Dorsolateral prefrontal cortex (tissue), 122 donors: ENCODE measurements at places on chromosomes 11 and 22. TPM values are rescaled to one million over a fixed set of nuclear protein-coding genes. Genes with fewer than 3 reads are reported as not detected.

MISFA gene
- 6.6 TPM for total RNA-seq

TMEM109 gene
- total RNA-seq = 42.1 TPM

- no peak for DNase-seq
Observed at GRCh38 chr11:134074346-134074745, 5.5 kb downstream of the JAM3 start.

DNA sequence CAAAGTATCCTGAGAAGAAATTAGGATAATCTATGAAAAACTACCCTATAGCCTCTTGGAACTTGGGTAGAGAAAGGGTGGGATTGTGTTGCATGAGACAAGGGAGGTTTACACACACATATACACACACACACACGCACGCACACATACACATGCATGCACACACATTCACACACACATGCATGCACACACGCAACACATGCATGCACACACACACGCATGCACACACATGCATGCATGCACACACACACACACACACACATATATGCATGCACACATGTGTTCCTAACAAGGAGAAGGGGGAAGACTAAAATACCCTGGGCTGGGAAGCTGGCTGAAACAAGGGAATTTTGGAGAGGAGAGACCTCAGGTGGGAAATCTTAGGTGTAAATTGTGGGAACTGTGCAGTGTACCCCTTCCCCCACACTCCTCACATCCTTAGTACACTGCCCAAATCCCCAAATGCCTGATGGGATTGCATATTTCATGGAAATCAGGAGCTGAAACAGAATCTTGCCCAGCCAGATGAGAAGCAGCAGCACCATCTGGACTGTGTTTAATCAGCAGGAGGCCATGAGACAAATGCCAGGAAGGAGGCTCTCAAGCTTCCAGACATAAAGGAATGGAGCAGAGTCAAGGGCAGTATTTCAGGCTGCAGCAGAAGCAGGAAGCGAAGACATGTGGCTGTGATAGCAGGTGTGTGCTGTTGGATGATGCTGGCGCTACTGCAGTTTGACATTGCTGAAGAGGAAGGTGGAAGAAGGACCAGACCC, 14.6 kb upstream of the POLD3 start:
- no peak for DNase-seq

- no peak for DNase-seq
Observed at GRCh38 chr11:122917311-122917710, 34.8 kb downstream of the JHY start.

- DNase-seq = no peak
Observed at GRCh38 chr11:93188726-93189125, 9.1 kb downstream of the SLC36A4 start.

DNA sequence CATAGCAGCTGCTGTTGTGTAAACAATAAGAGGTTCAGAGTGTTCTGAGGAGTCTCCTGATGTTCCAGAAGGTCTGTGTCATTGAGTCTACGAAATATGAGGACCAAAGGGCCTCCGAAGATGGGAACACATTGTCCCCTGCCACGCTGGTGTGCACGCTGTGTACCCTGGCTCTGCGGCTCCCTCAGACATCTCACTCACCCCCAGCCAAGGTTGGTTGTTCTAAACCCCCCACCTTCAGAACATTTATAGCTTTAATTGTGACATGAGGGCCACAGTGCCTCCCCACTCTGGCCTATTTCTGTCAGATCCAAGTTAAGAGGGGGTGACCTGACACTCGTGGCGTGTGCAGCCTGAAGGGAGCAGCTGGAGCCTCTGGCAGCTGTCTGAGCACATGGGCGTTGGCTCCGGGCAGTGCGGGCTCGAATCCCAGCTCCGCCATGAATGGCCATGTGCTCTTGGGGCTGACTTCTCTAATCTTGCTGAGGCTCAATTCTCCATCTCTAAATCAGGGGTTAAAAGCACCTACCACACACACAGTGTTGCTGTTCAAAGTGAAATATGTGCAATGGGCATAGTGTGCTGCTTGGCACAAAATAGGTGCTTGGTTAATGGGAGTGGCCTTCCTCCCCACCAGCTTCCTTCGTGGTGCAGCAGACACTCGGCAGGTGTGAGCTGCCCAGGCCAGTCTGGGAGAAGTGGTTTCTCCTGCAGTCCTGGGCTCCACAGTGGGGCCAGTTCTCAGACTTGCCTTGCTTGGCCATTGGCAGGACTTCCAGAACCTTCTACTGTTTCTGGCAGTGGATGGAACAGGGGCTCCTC, 39.7 kb upstream of the MICAL2 start:
- DNase-seq = no peak

DNA sequence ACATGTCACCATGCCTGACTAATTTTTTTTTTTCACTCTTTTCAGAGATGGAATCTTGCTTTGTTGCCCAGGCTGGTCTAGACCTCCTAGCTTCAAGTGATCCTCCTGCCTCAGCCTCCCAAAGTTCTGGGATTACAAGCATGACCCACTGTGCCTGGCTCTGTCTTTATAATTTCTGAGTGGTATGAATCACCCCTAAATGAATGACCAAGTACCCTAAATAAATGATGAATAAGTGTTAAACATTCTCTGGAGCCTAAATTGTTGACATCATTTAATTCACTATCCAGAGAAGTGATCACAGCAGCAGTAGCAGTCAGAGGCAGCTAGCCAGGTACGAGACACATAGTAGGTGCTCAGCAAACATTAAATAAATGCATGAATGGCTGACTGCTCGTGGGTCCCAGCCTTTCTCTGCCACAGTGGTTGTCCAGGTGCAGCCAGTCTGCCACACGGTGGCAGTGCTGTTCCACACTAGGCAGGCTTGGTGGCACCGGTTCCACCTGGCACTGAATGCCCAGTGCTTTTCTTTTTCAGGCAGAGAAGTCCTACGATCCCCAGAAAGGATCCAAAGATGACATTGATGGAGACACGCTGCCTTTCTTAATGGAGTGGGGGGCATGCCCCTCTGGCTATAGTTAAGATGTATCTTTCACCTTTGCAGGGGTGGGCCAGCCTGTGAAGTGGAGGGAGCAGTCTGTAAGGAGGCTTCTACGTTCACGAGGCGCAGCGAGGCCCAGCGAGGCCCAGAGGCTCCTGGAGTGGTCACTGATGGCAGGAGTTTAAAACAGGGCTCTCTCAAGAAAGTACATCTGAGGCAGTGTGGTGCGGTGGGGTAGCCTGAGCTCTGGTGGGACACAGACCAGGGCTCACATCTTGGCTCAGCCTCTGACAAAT, 8.7 kb upstream of the TTC12 start:
- peak; percentile 87 for DNase-seq

GRCh38 chr22:34814260-34815025, 251.5 kb upstream of the ISX start:
- DNase-seq = no peak
